ENCODE measurements at places on chromosomes 12 and 14.

DNA sequence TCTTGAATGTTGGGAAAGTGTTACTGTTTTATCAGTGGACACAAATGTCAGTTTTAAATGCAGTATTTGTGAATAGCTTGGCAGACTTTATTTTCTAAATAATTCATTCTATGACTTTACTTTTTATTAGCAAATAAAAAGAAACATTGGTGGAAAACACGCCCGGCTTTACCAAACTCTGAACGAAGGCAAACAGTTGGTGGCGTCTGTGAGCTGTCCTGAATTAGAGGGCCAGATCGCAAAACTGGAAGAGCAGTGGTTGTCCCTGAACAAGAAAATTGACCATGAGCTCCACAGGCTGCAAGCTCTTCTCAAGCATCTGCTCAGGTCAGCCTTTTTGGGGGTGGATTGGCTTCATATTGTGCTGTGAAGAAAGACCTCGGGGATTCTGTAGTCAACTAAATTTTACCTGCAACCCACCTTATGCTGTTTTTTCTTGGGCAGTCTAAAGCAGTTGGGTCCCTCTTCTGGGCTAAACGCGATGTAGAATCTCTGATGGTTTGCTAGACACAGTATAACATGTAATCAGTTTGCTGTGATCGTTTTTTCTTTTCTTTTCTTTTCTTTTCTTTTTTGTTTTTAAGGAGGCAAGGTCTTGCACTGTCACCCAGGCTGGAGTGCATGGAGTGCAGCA is 156.4 kb downstream of the ESR2 start:
- no peak for DNase-seq

GRCh38 chr14:38964630-38965029 is 138.4 kb downstream of the SEC23A start:
- DNase-seq: peak; percentile 12

- DNase-seq: no peak
Measured at GRCh38 chr12:48969160-48969771, 2.3 kb downstream of the WNT10B start.

DNA sequence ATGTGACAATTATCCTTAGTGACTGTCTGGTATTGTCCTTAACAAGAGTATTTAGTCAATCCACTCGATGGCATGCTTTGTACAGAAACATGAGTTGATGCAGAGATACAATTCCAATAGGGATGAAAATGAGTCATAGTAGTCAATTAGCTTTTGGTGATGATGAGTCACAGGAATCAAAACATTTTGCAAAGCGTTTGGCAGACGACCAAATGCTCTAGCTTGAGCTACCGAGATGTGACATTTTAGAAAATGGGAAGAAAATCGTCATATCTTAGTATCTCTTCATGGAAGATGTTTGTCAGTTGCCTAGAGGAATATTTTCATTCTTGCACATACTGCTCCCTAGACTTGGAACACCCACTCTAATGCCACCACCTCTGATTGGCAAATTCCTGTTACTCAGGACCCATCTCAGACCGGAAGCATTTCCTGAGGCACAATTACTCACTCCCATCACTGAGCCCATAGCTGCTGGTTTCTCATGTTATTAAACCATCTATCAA is 95.0 kb downstream of the LMNTD1 start:
- DNase-seq: peak; percentile 94

GRCh38 chr14:97846156-97846555 is 1049.0 kb downstream of the VRK1 start:
- no peak for DNase-seq

GRCh38 chr12:46452061-46452615 is 79.6 kb upstream of the SLC38A2 start:
- DNase-seq: no peak

Data from HTR-8/SVneo (cell line).